ENCODE measurements at places on chromosomes 11 and 22.

DNA sequence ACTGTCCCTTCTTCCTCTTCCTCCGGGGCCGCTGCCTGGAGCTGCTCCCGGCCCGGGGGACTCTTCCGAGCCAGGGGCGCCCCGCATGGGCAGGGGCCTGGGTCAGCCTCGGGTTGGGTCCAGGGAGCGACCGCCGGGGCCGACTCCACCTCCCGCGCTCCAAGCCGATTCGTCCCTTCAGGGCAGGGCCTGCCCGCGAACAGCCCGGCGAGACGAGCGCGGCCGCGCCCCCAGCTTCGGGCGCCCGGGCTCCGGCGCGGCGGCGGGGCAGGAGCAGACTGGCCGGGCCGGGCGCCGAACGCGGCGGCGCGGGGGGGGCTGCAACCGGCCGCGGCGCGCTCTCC lies at the start of gene LARGE1:
Gene LARGE1 (minus strand): TSS at position 280 of the 344 bp plus-strand sequence.
- peak; percentile 51 for DNase-seq

DNA sequence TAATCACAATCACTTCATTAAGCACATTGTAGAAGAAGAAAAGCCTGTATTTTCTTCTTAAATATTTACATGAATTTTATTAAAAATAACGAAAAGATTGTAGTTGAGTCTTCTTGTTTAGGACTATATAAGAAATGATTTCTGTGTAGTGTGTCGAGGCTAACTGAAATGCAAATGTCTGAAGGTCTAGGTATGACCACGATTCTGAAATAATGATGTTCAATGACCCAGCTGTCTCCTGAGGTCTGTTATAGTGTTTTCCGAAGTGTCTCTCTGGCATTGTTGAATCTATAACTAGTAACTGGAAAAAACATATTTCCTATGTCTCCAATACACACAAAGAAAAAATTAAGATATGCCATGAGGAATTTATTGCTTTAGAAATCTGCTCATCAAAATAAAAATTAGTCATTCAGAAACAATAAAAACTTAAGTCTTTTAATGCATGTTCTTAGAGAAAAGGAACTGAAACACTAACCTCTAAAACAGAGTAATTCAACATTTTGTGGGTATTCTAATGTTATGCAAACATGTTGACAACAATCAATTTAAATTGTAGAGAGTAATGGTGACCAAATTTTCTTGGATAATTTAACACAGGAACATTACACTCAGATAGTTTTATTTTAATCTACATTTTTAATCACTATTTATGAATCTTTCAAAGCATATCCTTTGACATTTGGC lies 55.0 kb downstream of the CASP12 start:
- no peak for DNase-seq

GRCh38 chr11:123546515-123546914 lies 107.9 kb downstream of the SCN3B start:
- DNase-seq, result no peak

- no peak for DNase-seq
Measured at GRCh38 chr11:124776865-124777645, 15.0 kb upstream of the ESAM start.

- DNase-seq, result no peak
Measured at GRCh38 chr11:30919389-30920152, 333.4 kb upstream of the MPPED2 start.

GRCh38 chr11:10359171-10359570 lies 54.3 kb downstream of the ADM start:
- no peak for DNase-seq

DNA sequence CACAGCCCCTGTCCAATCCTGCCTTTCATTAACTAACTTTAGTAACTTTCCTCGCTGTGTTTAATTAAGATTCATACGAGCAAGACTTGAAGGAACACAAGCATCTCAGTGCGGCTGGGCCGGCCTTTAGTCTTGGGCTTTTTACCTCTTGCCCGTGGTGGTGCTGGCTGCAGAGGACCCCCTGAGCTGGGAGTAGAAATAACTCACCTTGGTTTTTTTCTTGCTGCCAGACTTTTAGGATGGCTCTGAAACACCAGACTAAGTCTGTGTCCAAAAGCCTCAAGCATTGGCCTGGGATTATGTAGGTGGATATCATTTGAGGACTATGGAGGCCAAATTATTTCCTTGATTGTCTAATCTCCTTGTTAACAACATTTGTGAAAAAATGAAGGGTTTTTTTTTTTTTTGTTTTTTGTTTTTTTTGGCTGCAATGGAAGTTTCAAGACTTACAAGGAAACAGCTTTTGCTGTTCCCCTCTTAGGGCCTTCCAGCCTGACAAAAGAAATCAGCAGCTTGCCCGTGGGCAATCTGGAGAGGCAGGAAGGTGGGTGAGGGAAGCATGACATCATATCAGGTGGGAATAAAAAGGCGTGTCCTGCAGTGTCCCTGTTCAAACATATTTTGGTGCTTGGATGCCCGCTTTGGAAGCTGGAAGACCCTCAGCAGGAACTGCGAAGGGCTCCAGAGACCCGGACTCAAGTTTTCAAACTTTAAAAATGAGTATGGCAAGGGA lies 44.0 kb downstream of the SMIM38 start:
- no peak for DNase-seq

DNA sequence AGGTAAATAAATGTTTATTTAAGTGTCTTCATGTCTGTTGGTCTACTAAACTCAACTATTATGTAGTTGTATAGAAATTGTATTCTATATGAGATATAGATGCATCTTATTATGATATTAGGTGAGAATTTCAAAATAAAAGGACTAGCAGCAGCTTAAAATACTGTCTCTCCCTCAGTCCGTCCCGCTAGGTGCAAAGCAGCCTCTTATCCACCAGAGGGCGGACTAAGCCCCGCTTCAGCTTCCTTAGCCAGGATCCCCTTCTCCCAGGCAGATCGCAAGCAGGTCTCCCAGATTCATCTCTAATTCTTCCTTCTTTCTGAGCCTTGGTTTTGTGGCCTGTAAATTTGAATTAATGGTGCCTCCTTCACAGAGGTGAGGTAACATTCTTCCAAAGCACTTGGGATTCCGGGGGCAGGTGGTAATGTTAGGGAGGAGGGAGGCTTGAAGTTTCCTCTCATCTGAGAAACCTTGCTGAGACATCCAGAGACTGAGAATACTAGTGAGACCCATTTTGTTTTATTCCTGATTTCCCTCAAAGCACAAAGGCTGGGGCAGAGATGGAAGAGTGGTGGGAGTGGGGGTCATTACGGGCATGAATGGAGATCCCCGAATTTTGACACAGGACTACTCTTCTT lies 13.5 kb upstream of the INSC start:
- DNase-seq, result peak; percentile 68

GRCh38 chr11:63866211-63866610 lies 27.3 kb downstream of the MARK2 start:
- DNase-seq, result peak; percentile 67

DNA sequence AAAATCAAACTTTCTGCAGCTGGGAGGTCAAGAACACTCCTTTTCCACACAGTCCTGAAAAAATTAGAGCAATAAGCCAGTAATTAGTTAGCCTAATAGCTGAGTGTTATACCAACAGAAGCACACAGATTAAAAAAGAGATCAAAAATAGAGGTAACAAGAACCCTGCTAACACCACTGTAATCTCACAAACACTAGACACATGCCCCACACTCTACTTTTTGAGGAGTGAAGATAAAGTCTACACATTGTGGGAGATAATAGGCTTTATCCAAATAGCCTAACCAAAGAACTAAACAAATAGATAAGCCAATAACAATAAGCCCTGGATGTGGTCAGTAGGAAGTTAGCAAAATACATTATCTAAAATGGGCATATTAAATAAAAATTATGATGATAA lies 372.7 kb upstream of the ANO5 start:
- DNase-seq, result no peak

- DNase-seq, result no peak
Measured at GRCh38 chr11:132185726-132186592, 815.5 kb downstream of the NTM start.

DNA sequence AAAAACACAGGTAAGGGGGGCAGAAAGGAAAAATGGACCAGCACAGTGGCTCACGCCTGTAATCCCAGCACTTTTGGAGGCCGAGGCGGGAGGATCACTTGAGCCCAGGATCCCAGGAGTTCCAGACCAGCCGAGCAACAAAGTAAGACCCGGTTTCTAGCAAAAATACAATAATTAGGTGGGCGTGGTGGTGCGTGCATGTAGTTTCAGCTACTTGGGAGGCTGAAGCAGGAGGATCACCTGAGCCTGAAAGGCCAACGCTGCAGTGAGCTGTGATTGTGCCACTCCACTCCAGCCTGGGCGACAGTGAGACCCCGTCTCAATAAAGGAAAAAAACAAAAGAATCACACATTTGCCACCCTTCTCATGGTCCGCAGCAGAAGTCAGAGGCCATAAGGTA lies 519.4 kb downstream of the BRD1 start:
- DNase-seq, result no peak

DNA sequence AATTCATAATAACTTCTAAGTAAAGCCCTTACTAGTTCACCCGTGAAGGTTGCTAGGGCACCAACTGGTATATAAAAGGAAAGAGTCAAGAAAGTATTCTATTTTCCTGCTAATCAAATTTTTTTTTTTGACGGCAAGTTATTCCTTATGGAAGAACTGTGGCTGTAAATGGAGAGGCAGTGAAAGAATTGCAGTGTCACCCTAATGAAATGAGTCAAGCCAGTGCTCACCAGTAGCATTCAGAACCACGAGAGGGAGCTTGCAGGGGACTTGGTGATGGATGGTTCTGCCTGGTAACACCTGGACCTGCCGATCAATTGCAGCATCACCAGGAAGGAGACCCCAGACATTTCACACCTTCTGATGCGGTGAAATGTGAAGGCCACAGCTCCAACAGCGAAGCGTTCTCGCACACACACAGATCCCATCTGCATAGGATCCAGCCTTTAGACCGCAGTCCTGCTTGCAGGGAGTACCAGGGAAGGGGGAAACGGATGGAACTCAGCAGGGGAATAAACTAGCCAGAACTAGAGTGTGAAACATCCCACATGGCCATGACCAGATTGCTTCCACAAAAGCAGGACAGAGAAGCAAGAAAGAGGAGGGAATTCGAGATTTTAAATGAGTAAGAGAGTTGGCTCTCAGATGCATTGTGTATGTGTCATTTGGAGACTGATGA lies 326.2 kb downstream of the TBC1D22A start:
- no peak for DNase-seq

DNA sequence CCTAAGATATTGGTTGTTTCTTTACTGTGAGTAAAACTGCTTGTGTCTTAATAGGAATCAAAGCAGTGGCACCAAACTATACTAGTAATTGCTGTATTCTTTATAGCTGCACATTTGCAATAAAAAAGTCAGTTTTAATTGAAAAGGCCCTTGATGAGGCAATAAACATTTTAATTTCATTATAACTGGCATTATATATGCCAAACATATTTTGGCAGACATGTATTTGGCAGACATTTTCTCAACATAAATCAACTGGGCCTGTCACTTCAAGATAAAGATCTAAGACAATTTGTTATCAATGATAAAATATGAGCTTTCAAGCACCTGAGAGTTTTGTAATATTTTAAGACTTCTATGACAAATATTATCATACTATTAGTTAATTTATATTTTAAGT lies 245.7 kb downstream of the SBF2 start:
- no peak for DNase-seq

- DNase-seq, result peak; percentile 71
Measured at GRCh38 chr11:35173011-35173511, 34.1 kb downstream of the CD44 start.

DNA sequence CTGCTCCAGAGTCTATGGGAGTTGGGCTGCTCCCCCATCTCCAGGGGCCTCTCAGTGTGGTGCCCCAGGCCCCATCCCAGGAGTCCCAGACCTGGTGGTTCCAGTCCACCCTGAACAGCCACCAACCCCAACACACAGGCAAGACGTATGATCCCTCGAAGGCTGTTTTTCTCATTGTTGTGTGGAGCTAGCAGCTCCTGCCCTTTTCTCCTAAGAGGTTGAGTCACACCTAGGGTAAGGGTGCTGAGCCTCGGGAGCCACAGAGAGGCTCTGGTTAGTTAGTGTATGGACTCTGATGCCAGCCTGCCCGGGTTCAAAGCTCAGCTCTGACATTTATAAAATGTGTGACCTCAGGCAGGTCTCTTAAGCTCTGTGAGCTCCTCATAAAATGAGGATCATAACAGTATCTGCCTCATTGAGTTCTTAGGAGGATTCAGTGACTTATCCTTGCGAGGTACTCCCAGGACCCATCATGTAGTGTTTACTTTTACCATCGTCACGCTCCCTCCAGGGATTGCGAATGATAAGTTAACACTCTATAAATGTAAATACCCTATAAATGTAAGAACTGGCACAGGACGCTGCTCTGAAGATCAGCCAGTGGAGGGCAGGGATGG lies 47.2 kb downstream of the FBLN1 start:
- no peak for DNase-seq

DNA sequence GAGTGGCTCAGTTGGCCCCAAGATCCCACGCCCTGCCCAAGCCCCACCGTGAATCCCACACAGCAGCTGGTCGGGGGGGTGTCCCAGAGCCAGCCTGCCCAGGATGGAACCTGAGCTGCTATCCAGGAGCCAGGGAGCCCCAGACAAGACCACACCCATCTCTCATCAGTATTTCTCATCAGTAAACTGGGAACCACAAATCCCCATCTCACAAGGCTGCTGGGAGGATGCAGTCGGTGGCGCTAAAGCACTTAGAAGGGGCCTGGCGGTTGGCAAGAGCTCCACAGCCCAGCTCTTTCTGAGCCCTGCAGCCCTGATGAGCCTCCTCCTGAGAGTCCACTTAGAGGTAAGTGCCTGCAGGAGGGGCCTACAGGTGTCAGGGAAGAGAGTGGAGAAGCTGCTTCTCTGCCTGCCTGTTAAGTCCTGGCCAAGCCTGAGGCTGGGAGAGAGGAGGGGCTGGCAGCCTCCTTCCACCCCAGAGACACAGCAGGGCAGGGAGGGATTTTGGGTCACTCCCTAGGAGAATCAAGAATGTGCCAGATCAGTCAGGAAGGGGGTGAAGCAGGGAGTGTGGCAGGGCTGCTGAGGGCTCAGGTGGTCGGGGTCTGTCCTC lies 6.1 kb downstream of the FADS3 start:
- no peak for DNase-seq
